ENCODE measurements at places on chromosomes 2 and 18.

GRCh38 chr2:112706170-112706664, 14.6 kb upstream of the NT5DC4 start:
- DNase-seq, result peak; percentile 87

GRCh38 chr2:215794829-215795546, 218.4 kb downstream of the MREG start:
- DNase-seq, result no peak

GRCh38 chr2:64632835-64633819, 20.6 kb downstream of the SERTAD2 start:
- peak; percentile 67 for DNase-seq

- no peak for DNase-seq
These were observed 60.9 kb upstream of the HPCAL1 start for GRCh38 chr2:10241641-10242430.

DNA sequence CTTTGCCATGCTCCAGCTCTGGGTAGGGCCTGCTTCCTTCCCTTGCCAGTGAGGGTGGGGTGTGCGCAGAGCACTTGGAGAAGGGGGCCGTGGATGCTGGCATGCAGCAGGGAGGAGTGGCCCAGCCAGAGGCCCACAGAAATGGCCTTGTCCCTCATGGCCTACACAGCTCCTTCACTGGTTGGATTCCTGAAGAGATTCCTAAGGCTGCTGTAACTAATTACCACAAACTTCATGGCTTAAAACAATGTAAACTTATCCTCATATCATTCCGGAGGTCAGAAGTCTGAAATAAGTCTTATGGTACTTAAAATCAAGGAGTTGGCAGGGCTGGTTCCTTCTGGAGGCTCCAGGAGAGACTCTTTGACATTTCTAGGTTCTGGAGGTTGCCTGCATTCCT, 195.2 kb downstream of the GLI2 start:
- DNase-seq, result no peak

DNA sequence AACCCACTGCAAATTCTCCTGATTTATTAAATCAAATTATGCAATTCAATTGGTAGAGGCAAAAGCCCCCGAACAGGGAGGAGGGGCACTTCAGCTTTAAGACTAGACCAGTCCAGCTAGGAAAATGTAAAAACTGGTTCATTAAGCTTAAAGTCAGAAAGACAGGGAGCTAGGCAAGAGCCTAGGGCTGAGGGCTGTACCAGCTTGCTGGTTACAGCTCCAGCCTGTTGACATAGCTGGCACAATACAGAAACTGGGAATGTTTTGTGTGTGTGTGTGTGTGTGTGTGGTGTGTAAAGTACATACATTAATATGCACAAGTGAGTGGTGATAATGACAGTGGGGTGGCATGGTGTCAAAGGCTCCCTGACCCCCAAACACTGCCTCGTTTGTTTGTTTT, 307.0 kb upstream of the CELF4 start:
- no peak for DNase-seq

DNA sequence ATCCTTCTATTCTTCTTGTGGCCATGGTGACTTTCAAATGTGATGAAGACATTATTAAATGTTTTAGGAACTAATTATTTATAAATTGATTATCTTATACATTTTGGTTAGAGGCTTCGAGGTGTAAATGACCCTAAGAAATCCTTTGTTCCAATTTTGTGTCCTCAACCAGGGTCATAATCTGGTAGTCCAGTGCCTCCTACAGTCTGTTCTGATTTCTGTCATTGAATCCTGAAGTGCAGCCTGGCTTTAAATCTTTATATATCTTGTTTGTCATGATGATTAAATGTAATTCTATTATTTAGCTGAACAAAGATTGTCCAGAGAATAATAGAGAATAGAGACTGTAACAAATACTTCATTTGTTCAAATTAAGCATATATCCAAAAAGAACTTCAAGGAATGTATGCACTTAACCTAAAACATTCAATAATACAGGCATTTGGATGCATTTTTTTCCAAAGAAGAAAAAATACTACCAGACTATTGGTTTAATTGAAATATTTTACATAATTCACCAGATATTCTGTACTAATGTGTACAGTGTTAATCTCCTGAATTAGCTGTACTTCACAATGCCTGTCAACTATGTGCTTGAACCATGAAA, 89.8 kb downstream of the PRPF40A start:
- peak; percentile 57 for DNase-seq

DNA sequence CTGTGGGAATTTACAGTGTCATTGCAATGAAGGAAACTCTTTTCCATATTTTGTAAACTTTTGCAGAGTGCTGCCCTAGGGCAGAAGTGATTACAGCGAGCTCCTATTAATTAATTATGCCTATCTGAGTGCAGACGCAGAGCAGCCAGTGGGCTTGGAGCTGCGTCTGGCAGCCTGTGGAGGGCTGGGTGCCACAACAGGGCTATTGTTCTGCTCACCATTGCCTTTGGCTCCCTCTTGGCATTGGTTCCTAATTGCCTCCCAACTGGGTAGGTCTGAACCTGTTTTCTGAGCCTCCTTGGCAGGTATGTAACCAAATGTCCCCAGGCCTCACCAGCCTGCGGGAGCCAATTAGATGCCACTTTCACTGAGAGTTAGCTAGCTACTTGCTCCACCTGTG, 25.6 kb upstream of the ITGB6 start:
- no peak for DNase-seq

DNA sequence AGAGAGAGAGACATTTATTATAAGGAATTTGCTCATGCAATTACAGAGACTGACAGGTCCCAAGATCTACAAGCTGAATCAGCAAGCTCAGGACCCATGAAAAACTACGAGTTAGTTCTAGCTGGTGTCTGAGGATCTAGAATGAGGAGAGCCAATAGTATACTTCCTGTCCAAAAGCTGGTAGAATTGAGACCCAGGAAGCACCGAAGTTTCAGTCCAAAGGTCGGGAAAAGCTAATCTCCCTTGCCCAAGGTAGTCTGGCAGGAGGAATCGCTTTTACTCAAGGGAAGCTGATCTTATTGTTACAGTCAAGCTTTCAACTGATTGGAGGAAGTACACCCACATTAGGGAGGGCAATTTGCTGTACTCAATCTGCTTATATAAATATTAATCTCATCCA, 389.6 kb downstream of the ADCYAP1 start:
- DNase-seq, result no peak

GRCh38 chr2:105291981-105292380, 37.6 kb downstream of the TGFBRAP1 start:
- DNase-seq, result peak; percentile 21

GRCh38 chr2:120653046-120653445, 82.6 kb upstream of the GLI2 start:
- no peak for DNase-seq

GRCh38 chr18:59535055-59535454, 162.2 kb downstream of the CCBE1 start:
- DNase-seq, result no peak

GRCh38 chr2:29129586-29130281, 14.5 kb downstream of the CLIP4 start:
- DNase-seq, result no peak

DNA sequence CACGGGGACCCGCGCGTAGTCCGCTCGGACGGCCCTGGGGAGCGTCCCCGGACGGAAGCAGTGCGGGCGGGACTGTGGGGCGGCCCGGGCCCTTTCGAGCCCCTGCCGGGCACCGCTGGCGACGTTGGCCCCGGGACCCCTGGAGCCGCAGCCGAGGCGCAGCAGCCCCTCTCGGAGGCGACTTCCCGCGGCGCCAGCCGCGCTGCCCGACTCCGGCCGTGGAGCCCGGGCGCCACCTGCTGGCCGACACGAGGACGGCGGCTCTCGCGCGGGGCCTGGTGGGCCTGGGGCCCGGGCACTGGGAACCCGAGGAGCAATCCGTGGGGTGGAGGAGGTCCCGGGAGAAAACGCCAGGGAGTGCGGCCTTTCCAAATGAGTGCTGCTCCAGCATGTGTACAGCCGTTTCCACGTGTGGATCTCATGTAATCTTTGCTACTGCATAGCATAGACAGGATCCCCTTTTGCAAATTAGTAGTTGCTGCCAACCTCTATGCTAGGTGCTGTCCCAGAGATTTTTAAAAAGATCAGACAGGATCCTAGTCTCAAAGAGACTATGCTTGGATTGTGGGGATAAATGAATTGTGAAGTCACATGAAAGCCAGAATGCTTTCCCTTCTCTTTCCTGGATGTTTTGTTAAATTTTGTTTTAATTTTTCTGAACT, 4.0 kb downstream of the ID2 start:
- no peak for DNase-seq

GRCh38 chr2:18648161-18648560, 58.8 kb upstream of the NT5C1B start:
- DNase-seq, result no peak
